Activated T-helper 1 cell treated with anti-CD3 and anti-CD28 coated beads, Interleukin-2, amount 50 U/mL, for 16 hours (primary cell): ENCODE measurements at places on chromosomes 1 and 21.

GRCh38 chr1:55065648-55066047 is 26.3 kb downstream of the PCSK9 start:
- DNase-seq = no peak

- no peak for DNase-seq
These were observed 5.5 kb downstream of the RCAN1 start for GRCh38 chr21:34609244-34609932.

DNA sequence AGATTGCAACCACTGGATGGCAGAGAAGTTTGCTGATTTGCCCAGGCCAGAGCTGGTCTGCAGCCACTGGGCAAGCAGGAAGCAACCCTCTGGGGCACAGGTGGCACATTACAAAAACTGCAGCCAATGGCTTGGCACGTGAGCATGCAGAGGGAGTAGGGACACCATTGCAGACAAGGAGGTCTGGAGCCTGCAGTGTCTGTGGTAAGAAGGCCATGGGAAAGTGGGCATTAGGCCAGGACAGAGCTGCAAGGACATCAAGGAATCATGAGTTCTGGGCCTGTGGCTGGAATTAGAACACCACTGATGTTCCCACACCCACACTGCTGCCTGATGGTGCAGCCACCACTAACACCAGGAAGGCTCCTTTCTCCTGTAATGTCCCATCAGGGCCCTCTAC is 113.0 kb downstream of the TSEN15 start:
- no peak for DNase-seq

GRCh38 chr21:39188521-39189139 is 5.4 kb upstream of the PSMG1 start:
- no peak for DNase-seq

DNA sequence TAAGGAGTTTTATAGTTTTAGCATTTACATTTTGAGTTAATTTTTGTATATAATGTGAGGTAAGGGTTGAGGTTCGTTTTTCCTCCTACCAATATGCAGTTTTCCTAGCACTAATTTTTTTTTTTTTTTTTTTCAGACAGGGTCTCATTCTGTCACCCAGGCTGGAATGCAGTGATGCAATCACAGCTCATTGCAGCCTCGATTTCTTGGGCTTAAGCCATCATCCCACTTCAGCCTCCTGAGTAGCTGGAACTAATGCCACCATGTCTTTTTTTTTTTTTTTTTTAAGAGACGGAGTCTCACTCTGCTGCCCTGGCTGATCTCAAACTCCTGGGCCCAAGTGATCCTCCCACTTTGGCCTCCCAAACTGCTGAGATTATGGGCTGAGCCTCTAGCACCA is 2.5 kb upstream of the UBASH3A start:
- DNase-seq = no peak

DNA sequence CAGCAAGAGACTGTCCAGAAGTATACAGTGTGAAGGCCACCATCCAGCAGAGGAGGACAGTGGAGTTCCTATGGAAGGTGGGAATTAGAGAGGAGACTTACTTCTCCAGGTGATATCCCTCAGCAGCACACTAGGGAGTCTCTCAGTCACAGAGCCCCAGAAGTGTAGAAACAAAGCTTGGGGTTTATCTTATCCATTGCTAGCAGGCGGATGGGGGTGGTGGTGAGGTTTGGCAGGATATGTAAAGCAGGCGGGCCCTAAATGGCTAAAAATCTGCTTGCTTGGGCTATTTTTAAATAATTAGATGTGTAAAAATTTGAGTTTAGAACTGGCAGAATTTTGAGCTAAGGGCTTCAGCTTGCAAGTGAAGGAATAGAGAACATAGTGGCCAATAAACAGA is 50.1 kb upstream of the RGS18 start:
- no peak for DNase-seq

GRCh38 chr1:231165371-231165770 is 3.5 kb downstream of the TRIM67 start:
- no peak for DNase-seq

DNA sequence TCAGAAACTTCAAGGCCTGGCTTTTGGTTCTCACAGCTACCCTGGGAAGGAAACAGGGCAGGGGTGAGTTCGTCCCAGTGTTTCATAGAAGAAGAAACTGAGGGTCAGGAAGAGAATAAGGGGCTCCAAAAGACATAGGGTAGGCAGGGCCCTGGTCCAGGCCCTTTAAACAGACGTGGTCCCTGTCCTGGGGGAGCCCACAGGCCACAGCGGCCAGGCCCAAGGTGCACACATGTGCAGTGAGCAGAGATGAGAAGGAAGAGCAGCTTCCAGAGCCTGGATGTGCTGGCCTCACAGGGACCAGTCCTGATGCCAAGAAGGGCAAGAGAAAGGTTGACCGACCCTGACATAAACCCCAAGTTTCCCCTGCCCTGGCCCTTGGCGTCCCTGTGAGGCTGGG is 295.4 kb upstream of the VAMP3 start:
- no peak for DNase-seq

DNA sequence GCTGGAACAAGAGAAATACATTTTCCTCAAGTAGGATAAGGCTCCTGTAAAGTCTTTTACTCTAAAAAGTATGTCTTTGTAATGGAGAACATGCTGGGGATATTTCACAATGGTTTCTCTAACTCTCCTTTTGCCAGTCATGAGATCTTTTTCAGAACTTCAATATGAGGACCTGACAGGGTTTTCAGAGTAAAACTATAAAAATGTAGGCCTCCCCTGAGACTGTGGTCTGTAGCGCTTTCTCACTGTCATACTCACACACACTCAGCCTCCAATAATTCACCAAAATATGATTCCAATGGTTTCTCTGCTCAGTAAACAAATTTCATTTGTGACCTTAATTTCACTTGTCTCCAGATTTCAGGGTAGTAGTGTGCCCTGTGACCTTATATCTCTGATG is 440.1 kb upstream of the PTBP2 start:
- DNase-seq = no peak

- DNase-seq = no peak
These were observed 330.0 kb downstream of the SETD4 start for GRCh38 chr21:35730325-35730724.

GRCh38 chr1:240122639-240123613 is 31.2 kb downstream of the FMN2 start:
- DNase-seq = no peak

DNA sequence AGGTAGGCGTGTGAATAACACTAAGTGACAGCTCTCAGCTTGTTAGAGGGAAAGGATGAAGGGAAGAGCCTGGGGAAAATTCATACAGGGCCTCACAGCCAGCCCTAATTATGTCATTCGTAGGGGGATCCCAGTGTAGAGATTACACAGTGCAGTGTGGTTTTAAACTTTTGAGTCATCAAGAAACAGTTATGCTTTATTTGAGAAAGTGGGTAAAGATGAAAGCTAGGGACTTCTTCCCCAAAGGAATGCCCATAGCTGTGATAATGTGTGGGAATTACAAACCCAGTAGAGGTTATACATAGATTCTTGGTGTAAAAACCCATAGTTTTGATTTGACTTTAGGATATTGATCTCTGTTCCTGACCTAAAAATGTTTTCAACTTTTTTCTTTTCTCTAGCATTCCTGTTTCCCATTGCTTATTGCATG is 1.9 kb downstream of the TTF2 start:
- DNase-seq = no peak

GRCh38 chr1:27575840-27576331 is 28.1 kb downstream of the AHDC1 start:
- DNase-seq = no peak

DNA sequence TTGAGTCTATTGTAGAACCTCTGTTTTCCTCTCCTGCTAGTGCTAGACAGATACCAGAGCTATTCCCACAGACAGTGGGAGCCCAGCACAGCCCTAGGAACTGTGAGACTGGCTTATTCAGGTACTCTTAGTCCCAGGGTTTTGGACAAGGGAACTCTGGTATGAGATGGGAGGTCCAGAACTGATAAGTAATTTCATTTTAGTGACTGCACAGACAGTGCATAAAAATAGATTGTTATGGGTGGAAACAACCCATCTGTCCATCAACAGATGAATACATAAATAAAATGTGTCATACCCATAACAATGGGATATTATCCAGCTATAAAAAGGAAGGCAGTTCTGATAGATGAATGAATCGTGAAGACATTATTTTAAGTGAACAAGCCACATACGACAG is 9.0 kb downstream of the EPS8L3 start:
- no peak for DNase-seq

GRCh38 chr21:25373126-25374082 is 233.9 kb downstream of the MRPL39 start:
- no peak for DNase-seq

DNA sequence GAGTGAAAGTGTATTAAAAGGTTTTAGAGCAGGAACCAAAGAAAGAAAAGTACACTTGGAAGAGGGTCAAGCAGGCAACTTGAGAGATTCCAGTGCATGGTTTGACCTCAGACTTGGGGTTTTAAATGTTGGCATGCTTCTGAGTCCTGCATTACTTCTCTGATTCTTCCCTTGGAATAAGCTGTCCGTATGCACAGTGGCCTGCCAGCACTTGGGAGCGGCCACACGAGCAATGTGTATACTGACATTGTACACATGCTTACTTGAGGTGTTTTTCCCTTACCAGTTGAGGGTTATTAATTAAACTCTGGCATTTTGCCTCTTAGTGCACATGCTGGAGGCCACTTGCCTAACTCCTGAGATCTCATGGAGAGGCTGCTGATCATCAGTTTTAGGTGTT is 786.6 kb upstream of the RGS18 start:
- DNase-seq = no peak

DNA sequence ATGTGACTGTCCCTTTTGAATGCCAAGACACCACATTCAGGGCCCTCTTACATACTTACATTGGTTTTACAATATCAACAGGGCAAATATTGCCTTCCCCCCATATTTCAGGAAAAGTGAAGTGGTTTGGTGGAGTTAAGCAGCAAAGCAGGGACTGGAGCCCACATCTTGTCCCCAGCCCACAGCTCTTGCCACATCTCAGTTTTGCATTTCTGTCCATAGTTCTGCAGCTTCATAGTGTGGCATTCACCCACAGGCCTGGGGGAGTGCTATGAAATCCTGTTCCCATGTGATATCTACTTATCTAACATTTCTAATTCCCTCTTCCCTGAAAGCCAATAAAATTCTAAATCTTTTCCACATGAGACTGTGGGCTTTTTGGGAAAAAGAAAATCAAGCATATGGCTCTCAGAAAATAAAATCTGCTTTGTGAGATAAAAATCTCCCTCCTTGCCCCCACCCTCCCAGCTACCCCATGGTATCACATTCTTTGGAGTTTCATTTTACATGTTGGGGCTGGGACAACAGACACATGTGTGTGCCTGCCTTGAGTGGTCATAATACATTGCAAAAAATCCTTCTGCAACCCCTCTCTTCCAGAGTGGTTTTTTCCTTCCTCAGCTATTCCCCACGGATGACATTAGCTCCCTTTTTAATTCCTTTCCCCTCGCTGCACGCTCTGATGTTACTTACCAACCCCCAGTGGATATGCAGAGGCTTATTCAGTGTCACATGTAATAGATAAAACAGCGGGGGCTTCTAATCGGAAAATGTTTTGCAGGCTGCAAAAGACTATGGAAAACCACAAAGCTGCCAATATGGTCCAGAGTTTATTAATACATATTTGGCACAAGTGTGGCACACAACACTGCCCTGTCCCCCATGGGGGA is 20.5 kb upstream of the CD2 start:
- DNase-seq = no peak

DNA sequence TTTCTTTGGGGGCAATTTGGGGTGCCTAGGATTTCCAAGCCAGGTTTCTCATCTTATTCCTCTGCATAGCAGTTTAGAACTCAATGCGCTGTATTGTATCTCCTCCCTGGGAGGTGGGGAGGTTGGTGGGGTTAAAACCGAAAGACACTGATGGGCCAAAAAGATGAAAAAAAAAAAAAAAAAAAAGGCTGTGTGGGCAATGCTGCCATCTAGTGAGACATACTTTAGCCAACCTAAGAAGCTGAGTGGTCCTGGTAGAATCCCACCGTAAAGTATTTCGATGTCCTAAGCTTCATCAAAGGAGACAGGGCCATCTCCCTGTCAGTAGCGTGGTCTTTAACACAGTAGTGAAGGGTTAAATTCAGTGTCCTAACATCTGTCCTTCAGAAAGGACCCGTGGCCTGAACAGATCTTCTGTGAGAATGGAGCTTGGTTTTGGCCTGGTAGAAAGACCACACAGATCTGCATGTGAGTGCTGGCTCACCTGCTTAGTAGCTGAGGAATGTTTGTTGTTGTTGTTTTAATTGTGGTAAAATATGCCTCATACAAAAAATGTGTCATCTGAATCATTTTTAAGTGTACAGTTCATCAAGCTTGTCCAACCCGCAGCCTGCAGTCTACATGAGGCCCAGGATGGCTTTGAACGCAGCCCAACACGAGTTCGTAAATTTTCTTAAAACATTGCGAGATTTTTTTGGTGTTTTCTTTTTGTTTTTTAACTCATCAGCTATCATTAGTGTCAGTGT is 226.2 kb downstream of the KIF26B start:
- DNase-seq = no peak

DNA sequence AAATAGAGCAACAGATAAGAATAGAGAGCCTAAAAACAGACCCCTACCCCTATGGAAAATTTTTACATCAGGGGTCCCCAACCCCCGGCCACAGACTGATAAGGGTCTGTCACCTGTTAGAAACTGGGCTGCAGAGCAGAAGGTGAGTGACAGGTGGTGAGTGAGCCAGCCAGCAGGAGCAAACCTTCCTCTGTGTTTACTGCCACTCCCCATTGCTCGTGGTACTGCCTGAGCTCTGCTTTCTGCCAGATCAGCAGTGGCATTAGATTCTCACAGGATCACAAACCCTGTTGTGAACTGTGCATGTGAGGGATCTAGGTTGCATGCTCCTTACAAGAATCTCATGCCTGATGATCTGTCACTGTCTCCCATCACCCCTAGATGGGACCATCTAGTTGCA is 174.1 kb downstream of the FOXD2 start:
- DNase-seq = no peak

DNA sequence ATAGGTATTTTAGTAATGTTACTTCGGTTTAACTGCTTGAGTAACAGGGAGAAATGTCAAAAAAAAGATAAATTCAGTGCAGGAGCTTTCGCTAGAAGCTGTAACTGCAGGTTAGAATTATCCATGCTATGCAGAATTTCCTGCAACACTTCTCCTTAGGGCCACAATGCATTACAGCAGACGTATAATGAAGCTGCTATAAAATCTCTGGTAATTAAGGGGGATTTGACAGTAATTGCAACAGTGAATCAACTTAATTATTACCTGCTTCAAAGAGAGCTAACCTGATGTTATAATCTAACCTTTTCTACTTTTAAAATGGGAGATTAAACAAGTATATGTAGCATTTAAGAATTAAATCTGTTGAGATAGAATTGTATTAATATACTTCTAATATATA is 92.6 kb downstream of the ATG4C start:
- no peak for DNase-seq

DNA sequence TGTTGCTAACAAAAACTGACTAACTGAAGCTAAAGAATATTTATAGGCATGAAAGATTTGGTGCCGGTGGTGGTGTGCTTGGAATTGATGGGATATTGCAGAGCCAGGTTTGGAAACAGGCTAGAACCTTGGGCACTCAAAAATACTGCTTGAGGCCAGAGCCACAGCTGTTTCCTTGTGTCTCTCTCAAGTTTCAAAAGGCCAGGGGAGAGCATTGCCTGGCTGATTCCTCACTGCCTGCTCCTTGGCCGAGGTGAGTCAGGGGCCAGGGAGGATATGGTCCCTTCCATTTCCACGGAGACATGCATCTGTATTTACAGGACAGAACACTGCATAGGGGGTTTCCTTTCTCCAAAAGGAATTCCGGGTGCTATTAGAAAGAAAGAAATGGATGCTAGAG is 36.1 kb upstream of the IVNS1ABP start:
- no peak for DNase-seq
